ENCODE measurements at places on chromosomes 12 and 14.

- DNase-seq = no peak
These were observed 324.6 kb downstream of the RAD51B start for GRCh38 chr14:68144051-68144681.

DNA sequence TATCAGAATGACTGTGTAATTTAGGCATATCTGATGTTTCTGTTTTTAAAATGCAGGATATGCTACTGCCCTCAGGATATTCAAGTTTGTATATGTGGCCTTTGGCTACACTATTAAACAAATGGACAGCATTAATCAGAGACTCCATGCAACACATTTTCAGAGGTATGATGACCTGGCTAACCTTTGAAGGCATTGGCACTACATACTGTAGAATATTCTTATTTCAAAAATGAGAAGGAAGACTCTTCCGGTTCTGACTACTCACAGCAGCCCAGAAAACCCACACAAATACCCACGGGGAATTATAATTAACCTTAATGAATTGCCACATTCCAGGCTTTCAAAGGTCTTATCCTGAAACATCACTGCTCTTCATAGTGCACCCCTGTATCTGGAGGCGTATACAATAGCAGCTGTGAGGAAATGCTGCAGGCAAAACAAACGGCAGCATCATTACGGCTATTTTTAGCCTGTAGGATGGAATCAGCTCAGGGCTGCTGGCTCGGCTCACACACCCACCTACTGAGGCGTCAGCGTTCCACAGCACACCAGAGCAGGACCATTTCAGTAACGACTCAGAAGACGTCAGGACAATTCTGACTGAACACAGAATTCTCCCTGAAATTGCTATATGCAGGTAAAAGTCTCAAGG lies 648.5 kb downstream of the RPS29 start:
- DNase-seq = no peak

DNA sequence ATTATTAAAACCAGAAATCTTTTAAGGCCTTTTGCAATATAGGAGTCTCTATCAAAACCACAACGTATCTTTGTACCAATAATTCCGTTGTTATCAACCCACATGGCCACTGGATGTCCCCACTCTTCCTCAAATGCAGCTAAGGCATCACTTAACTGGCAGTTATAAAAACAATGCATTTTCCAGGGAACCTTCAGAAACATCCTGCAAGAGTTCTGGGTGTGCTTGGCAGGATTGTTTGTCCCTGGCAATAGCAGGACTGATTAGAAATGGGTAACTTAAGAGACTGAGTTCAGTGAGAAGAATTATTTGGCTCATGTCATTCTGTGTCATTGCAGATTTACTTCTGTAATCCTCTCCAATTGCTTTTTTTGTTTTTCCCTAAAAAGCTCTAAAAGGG lies 112.0 kb downstream of the SLC15A5 start:
- no peak for DNase-seq

DNA sequence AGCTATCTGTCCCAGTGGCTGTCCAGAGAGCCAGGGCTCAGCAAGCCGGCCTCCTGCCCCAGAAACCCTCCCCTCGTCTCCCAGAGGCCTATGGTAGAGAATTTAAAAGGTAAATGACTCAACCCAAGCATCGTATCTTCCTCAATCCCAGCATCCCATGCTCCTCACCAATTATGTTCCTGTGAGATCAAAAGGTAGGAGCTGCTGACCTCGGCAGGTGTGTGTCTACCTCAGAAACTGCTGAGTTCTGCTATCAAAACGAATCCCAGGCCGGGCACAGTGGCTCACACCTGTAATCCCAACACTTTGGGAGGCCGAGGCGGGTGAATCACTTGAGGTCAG lies 49.3 kb downstream of the FOXN3 start:
- DNase-seq = no peak

- DNase-seq = no peak
These were observed 1.0 kb downstream of the RNF41 start for GRCh38 chr12:56220611-56221231.

GRCh38 chr14:85342858-85343607 lies 186.9 kb upstream of the FLRT2 start:
- DNase-seq = no peak

- DNase-seq = no peak
These were observed 6.6 kb downstream of the TTC9 start for GRCh38 chr14:70648346-70648745.

- DNase-seq = no peak
These were observed 647 bp downstream of the OR6C70 start for GRCh38 chr12:55469291-55469690.

DNA sequence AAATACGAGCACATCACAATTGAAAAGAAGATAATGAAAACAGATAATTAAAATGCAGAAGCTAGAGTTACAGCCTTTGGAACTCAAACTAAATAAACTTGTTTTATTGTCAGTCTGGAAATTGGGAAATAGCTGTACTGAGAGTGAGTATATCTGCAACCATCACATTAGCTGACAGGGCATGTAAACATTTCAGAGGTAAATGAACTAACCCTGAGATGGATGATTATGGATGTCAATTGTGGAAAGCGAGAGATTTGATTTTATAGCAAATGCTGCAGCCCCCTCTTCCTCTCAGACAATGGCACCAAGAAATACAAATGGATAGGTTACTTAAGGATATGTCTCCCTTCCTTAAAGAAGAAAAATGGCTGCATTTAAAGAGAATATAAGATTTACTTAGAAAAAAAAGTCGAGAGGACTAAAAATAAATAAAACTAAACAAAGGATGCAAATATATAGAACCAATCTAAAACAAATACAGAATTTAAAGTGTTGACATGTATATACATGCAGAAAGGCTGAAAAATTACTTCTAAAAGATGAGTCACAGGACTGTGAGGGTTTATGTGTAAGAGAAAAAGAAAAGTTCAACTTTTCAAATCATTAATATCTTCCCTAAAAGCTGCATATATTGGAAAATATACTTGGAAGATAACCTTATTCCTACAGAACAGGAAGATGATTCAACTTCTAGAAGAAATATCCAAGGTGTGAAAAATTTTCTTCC lies 120.3 kb upstream of the FLRT2 start:
- DNase-seq = no peak

DNA sequence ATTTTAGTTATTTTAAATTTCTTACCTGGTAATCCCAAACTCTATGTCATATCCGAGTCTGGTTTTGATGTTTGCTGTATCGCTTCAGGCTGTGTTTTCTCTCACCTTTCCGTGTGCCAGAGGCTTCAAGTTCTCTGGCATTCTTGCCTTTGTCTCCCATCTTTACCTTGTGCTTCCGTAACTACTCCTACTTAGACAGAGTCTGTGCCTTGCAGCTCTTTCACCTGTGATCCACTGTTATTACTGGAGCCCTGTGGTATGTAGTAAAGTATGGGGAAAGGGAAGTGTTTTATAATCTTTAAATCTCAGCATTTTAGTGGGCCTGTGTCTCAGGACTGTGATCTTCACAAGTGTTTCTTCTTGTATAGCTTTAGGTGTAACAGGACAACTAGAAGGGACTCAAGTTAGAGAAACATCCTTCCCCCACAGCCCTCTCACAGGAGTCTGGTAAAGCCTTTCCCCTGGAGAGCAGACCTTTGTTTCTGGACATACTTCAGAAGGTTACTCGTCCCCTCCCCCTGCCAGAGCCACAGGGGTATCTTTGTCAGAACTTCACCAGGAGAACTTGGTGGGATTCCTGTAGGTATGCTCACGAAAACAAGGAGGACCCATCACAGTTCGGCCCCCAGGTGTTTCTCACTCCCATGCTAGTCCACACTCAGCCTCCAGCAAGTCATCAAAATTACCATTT lies 11.1 kb downstream of the IFNG start:
- no peak for DNase-seq

- DNase-seq = no peak
These were observed 45.1 kb downstream of the ISCA2 start for GRCh38 chr14:74538411-74539391.

DNA sequence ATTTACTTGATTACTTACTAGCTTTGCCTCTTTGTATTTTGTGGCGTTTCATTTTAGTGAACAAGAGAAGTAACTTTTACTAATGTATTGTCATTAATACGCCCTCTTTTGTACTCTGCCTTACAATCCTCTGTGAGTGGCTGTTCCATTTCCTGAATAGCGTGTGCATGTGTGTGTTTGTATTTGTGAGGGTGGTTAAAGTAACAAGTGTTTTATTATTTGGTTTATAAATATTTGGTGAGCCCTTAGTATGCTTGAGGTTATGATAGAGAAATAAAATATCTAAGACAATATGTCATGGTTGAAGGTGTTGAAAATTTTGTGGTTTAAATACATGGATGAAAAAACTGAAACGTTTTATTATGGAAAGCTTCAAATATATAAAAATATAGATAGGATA lies 71.7 kb upstream of the REP15 start:
- no peak for DNase-seq

GRCh38 chr12:106801830-106802533 lies 27.5 kb downstream of the RIC8B start:
- DNase-seq = no peak

- DNase-seq = no peak
These were observed 58.9 kb downstream of the ANAPC7 start for GRCh38 chr12:110344657-110345056.

- DNase-seq = no peak
These were observed 95.8 kb upstream of the RAP1B start for GRCh38 chr12:68514807-68515411.

- DNase-seq = no peak
These were observed 5.0 kb upstream of the CCND2 start for GRCh38 chr12:4268329-4269181.

GRCh38 chr14:95862243-95862642 lies 14.4 kb upstream of the TUNAR start:
- DNase-seq = no peak

GRCh38 chr14:85590784-85591183 lies 60.8 kb downstream of the FLRT2 start:
- DNase-seq = no peak

GRCh38 chr14:89240414-89240813 lies 176.6 kb downstream of the FOXN3 start:
- DNase-seq = no peak

DNA sequence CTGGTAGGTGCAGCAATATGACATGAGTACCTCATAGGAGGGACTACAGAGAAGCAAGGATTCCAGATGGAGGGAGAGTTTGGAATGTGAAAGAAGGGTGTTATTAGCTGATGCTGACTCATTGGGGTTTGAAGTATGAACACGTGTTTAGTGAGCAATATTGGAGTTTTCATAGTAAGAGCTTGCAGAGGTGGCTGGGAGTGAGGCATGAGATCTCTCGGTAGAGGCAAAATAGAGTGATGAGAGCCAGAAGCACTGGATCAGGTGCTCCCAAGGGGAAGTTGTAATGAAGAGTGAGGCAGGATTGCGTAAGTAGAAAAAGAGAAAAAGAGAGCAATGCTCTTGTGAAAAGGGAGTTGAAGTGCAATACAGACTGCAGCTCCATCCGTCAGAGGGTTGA lies 42.1 kb downstream of the MGST1 start:
- no peak for DNase-seq

- no peak for DNase-seq
These were observed 129.6 kb downstream of the NDUFA12 start for GRCh38 chr12:94873734-94874517.

- DNase-seq = no peak
These were observed 231.5 kb downstream of the SUDS3 start for GRCh38 chr12:118607831-118608230.

- no peak for DNase-seq
These were observed 1096.5 kb upstream of the TMEM132C start for GRCh38 chr12:127170226-127171180.

DNA sequence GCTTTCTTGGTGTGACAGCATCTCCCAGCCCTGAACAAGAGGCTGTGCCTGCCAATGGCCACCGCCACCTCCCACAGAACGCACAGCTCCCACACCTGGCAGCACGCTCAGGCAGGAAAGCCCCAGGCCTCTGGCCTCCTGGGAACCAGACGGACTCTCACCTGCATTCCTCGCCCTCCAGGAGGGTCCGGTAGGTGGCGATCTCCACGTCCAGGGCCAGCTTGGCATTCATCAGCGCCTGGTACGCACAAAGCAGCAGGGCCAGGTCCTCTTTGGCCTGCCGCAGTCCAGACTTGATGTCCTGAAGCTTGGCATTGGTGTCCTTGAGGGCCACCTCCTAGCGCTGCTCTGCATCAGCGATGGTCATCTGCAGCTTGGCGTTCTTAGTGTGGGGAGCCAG lies 12.1 kb upstream of the KRT77 start:
- no peak for DNase-seq

DNA sequence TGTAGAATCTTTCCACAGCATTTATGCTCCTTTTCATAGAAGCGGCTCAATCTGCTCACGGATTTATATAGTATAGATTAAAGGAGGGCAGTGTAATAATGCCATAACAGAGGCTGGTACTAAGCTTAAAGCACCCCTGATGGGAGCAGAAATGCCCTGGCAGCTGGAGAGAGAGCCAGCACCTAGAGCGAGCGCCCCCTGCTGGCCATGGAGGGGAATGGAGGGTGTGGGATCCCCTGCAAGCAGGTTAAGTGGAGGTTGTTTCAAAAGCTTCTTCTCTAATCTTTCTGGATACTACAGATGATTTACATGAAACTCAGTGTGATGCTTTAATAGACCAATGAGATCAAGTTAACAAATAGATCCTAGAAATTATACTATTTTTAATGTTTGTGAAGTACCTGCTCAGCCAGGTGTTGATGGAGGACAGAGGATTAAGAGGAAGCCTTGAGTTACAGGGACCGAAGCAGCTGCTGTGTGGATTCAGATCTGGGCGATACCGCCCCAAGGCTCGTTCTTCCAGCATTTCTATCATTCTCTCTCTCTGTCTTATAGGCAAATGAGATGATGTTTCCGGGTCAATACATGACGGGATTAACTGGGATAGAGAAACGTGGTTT lies 1519.3 kb upstream of the TMEM132C start:
- DNase-seq = no peak

DNA sequence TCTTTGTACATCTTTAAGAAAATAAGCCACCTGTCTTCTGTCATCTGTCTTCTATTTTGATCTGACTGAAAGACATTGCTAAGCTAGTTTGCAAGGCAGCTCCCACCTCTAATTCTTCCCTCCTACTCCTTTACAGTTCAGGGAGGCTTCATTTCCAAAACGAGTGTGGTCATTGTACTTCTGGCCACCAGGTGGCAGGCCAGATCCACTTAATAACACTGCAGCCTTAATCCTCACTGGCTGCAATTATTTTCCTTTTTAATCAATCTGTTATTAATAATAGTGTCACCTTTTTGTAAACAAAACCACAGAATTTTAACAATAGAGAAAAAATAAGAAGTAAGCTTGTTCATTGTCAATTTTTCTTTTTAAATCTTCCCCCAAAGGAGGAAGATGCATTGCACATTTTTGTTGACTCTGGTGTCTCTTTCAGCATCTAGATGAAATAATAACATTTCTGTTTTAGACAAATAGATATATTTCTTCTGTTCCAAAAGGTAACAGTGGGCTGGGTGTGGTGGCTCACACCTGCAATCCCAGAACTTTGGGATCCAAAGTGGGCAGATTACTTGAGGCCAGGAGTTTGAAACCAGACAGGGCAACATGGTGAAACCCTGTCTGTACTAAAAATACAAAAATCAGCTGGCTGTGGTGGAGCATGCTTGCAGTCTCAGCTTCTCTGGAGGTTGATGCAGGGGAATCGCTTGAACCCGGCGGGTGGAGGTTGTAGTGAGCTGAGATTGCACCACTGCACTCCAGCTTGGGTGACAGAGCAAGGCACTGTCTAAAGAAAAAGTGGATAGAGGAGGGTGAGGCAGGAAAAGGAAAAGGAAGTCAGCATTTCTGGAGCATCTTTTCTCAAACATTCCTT lies 23.3 kb downstream of the GABARAPL1 start:
- DNase-seq = no peak

Data from GM06990 (cell line).